ENCODE measurements at places on chromosomes 4 and X.

- no peak for DNase-seq
These were observed 5.0 kb upstream of the RP2 start for GRCh38 chrX:46831765-46832327.

GRCh38 chr4:177236886-177237285 is 72.8 kb upstream of the NEIL3 start:
- no peak for DNase-seq

DNA sequence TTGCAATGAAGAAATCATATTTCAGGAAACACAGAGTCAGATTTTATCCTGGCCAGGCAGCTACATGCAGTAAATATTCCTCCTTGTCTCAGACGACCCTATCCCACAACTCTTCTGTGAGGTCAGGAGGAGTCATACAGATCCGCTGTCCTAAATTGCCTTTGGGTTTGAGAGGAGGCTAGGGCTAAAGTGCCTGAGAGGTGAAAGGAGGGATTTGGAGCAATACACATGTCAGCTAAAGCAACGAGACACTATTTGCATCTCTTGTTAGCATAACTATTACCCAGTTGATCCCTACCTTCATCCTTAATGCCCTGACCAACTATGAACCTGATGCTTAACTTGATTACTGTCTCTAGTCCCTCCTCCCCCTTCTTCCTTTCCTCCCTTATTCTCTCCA is 98.6 kb downstream of the TBC1D19 start:
- DNase-seq: no peak

DNA sequence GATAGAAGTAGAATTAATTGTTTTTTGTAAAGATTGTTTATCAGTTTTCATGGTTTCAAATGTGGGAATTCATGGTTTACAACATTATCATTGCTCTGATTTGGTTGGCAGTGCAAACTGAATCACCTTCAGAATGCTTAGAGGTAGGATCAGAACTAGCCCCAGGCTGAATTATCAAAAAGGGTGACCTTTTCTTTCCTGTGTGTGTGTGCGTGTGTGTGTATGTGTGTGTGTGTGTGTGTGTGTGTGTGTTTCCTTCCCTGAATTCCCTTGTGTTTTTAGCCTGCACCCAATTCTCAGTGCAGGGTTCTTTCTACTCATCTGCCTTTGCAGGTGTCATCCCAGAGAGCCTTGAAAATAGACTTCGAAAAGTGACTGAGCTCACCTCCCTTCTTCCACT is 125.0 kb downstream of the BMPR1B start:
- DNase-seq: no peak

GRCh38 chr4:173934201-173934600 is 349.3 kb downstream of the FBXO8 start:
- DNase-seq: no peak

DNA sequence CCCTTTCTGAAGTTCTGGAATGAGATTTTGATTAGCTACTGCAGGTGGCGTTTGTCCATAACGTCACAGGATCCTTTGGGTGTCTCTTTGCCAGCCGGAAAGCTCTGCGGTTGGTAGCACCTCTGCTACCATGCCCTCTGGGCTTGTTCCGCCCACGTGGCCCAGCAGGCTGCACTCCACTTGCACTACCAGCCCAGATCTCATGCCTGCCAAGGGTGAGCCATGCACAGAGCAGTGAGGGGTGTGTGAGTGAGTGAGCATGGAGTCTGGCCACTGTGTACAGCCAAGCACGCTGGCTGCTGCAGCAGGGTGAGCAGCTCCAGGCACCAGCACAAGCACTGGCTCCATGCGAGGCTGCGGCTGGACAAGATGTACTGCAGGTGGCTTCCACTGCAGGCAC is 6.6 kb upstream of the HNRNPD start:
- no peak for DNase-seq

DNA sequence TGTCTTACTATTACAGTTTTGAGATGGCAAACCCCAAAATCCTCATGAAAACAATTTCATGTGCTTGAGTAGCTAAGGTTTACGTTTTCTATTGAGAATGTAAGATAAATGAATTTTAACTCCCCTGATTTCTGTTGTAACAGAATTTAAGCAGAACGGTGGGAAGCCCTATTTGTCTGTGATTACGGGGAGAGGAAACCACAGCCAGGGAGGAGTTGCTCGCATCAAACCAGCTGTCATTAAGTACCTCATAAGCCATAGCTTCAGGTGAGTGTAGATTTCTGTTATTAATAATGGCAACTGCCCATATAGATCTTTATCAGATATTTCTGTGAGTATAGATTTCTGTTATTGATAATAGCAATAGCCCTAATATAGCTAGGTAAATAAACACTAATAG is 44.2 kb upstream of the RHOH start:
- no peak for DNase-seq

DNA sequence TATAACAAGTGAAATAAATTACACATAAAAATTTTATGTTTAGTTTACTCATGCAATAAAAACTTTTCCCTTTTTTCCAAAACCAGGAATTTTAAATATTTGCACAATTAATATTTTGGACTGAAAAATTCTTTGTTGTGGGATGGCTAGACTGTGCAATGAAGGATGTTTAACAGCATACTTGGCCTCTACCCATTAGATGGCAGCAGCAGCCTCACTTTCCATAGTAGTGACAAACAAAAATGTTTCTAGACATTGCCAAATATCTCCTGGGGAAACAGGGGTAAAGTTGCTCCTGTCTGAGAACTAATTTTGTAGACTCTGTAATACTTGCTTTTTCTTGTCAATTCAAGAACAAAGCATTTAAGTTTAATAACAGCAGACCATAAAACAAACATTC is 49.8 kb downstream of the SCLT1 start:
- DNase-seq: no peak

- no peak for DNase-seq
These were observed 320.3 kb downstream of the STK32B start for GRCh38 chr4:5371415-5372190.

DNA sequence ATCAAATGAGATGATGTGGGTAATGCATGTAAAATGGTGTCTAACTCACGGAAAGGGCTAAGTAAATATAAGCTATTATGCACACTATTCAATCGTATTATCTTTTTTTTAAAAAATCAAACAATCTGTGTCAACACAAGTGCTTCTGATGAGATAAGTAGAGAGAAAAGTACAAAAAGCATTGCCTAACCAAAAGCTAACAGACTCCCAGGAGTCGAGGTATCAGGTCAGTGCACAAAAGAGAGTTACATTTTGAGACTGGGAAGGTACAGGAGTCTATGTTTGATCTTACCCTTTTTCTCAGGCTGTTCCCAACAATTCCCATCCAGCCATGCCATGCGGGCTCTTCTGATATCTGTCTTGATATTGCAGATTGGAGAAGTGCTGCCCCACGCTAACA is 203.3 kb upstream of the ZIC3 start:
- DNase-seq: no peak

DNA sequence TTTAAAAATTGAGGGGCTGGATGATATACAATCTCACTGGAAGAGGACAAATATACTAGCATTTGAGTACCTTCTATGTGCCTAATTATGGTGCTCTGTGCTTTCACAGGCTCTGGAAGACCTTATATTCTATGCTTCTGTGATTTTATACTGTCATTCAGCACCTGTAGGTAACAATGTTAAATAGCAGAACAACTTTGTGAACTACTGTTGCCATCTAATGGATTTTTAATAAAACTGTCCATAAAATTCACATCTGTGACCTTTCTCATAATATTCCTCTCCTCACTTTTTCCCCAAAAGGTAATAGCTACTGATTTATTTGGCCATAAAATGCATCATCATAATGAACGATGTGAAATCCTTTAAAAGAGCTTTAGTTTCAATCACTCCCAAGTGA is 21.9 kb downstream of the POU3F4 start:
- no peak for DNase-seq

DNA sequence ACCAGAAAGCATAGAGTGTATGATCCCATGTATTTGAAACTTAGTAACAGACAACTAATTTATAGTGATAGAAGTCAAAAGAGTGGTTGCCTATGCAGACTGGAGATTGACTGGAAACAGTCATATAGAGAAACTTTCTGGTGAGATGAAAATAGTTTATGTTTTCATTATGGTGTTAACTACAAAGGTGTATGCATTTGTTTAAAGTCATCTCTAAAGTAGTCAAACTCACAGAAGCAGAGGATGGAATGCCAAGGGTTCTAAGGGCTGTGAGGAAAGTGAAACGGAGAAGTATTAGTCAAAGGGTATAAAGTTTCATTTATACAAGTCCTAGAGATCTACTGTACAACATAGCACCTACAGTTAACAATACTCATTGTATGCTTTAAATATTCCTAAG is 45.8 kb downstream of the ENOX2 start:
- no peak for DNase-seq

GRCh38 chr4:140793291-140793690 is 37.1 kb upstream of the TBC1D9 start:
- no peak for DNase-seq

DNA sequence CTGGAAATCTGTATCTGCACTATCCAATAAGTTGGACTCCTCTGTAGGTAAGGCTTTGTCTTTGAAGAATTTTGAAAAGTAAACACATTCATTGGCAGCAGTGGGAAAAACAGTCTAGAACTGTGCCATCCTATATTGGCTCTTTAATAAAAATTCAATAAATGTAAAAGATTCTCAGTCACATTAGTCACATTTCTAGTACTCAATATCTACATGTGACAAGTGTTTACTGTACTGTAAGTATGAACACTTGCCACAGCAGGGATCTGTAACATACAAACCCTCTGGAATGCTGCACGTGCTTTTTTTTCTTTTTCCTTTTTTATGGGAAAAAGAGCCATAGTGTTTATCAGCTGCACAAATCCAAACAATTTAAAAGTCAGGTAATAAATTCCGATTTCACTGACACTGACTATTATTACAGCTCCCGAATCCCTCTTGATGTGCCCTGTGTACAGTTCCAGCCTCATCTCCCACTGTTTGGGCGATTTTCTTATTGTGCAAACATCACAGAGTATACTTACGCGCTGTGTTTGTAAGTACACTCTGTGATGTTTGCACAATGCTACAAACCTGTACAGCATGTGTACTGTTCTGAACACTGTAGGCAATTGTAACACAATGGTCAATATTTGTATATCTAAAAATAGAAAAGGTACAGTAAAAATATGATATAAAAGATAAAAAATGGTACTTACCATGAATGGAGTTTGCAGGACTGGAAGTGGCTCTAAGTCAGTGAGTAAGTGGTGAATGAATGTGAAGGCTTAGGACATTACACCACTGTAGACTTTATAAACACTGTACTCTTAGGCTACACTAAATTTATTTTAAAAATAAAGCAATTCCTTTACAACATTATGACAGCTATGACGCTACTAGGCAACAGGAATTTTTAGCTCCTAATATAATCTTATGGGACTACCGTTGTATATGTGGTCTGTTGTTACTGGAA is 8.7 kb downstream of the PYURF start:
- no peak for DNase-seq

DNA sequence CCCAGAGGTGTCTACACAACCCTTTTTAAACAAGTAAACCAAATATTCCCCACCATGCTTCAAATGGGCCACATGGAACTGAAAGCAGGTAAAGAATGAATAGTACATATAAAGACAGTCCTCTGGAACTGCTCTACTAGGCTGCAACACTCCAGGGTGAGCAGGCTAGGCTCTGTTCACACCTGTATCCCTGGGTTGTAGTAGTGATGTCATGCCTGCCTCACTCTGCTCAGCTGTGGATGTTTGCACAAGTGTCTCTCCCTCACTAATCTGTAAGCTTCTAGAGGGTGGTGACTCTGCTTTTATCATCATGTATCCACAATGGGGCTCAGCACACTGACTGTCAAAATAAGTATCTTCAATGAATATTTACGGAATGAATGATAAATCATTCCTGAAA is 20.4 kb downstream of the LEF1 start:
- DNase-seq: no peak

DNA sequence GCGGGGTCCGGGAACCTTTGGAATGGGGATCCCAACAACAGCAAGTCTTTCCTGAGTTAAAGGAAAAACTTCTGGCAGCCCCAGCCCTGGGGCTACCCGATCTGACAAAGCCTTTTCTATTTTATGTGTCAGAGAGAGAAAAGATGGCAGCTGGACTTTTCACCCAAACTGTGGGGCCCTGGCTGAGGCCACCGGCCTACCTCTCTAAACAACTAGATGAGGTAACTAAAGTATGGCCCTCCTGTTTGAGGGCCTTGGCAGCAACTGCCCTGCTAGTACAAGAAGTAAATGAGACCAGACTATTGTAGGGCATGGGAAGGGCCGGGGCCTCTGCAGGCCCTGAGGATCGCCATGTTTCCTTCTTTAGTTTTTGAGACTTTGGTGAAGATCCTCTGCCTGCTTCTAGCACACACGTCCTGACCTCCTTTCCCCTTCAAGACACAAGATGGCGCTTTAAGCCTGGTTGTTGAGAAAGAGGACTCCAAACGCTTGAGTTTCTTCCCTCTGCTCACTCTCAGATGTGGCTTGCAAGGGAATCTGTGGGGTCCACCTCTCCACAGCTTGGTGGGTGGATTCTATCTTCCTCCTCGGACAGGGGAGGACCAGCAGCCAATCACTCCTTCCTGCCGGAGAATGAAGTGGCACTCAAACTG is 18.5 kb upstream of the DRD5 start:
- peak; percentile 66 for DNase-seq

DNA sequence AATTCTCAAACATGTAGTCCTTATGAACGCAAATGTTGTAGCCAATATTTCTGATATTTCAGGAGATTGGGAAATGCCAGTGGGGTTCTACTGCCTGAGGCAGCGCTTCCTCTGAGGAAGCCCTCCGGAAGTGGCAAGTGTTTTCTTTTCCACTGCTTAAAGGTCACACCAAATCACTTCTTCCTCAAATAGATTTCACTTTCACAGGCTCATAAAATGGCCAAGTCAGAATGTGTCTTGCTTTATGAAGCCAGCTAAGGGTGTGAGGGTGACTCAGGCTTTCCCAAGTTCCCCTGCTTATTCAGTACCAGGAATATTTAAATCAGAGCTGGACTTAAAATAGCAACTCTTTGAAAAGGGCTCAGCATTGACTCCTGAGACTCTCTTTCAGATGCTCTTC is 514.2 kb upstream of the DIPK2B start:
- DNase-seq: no peak

DNA sequence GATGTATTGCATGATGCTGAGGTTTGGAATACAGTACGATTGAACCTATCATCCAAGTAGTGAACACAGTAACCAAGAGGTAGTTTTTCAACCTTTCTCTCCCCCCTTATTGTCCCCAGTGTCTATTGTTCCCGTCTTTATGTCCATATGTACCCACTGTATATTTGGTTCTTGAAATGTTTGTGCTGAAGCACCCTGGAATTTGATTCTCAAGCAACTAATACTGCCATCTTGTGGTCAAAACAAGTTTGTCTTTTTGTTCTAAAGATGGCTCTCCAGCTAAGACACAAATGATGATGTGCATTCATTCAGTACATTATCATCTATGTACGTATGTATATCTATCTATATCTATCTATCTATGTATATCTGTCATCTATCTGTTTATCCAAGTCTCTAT is 33.5 kb upstream of the DCX start:
- no peak for DNase-seq

DNA sequence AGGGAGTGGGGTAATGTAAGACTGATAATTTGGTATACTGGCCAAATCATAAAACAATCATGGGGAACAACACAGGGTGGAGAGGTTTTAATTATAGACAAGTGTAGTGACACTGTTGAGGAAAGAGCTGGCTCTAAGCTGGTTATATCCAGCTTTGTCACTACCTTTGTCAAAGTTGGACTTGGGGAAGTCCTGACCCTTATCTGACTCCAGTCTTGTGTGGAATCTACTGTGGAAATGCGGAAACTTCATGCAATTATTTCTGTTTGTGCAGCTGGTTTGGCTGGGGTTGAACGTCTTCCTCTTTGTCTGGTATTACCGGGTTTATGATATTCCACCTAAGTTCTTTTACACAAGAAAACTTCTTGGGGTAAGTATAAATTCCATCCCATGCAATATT is 2.0 kb downstream of the CYBB start:
- DNase-seq: no peak

- no peak for DNase-seq
These were observed 110.8 kb upstream of the H2AZ1 start for GRCh38 chr4:100060765-100061416.

Data from hypothalamus (tissue), 51 donors.